ENCODE measurements at places on chromosomes 5 and 9. TPM values are rescaled to one million over a fixed set of nuclear protein-coding genes. Genes with fewer than 3 reads are reported as not detected.

SOX30 gene
- not detected for total RNA-seq

IFNA21 gene
- total RNA-seq: not detected

STARD4 gene
- total RNA-seq: 88.1 TPM

PCDHB3 gene
- 0.74 TPM for total RNA-seq

DIRAS2 gene
- total RNA-seq: 1.6 TPM

GMCL2 gene
- total RNA-seq: not detected

ARID3C gene
- total RNA-seq: 0.74 TPM

PCDHGA2 gene
- 3.9 TPM for total RNA-seq

FOXD4 gene
- 0.27 TPM for total RNA-seq

TRIM36 gene
- total RNA-seq: 0.36 TPM

RAD17 gene
- total RNA-seq: 26.1 TPM

DMGDH gene
- total RNA-seq: 7.3 TPM

PRRX2 gene
- 36.1 TPM for total RNA-seq

PCDHA9 gene
- total RNA-seq: 0.49 TPM

LCN6 gene
- not detected for total RNA-seq

PSAT1 gene
- 308 TPM for total RNA-seq

CKS2 gene
- 4.2 TPM for total RNA-seq

FCHO2 gene
- total RNA-seq: 7.4 TPM

EIF4E1B gene
- not detected for total RNA-seq

LHX6 gene
- not detected for total RNA-seq

TBC1D13 gene
- total RNA-seq: 21.0 TPM

All from fibroblast of the aortic adventitia (primary cell).